Smooth muscle cell of the brain vasculature (primary cell): ENCODE measurements at places on chromosomes 3 and 15.

GRCh38 chr15:35061161-35061824 lies 23.8 kb downstream of the NANOGP8 start:
- DNase-seq = no peak

GRCh38 chr3:163273694-163274093 lies 1777.1 kb downstream of the OTOL1 start:
- DNase-seq = no peak

- DNase-seq = no peak
These were observed 59.3 kb upstream of the OSTN start for GRCh38 chr3:191139736-191140135.

DNA sequence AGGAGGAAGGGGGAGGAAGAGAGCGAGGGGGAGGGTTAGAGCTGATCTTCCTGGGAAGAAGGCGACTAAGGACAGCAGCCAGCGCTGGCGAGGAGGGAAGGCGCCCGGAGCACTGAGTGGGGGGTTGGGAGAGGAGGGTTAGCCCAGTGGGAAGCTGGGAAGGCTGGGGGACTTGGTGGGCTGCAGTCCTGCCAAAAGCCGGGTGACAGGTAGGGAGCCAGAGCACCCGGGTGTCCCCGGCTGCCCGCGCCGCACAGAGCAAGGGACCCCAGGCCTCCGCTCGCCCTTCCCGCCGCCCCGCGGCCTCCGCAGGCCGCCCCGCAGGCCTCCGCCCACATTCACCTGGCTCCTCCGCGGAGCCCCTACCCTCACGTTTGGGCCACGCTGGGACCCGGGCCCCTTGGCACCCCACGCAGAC lies 448 bp downstream of the SLC12A8 start:
- no peak for DNase-seq

GRCh38 chr3:172476347-172476746 lies 28.1 kb upstream of the GHSR start:
- no peak for DNase-seq

- no peak for DNase-seq
These were observed 198.4 kb downstream of the ATP10A start for GRCh38 chr15:25664761-25665160.

- DNase-seq = no peak
These were observed 25.3 kb downstream of the MEF2A start for GRCh38 chr15:99590913-99591646.

DNA sequence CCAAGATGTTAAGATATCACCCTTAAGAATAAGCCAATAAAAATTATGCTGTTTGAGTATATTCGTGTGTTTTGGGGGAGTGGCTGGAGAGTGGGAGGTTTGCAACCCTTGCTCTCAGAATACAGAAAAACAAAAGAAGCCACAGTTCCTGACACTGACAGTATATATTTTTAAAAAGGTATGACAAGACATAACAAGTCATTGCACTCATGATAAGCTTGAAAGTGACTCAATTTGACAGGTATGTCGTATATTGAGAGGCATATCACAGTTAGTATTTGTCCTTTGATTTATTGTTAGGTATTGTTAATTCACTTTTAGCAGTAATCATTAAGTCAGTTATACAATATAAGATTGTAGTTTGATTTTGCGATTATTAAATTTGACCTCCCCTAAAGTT lies 73.1 kb upstream of the TSC22D2 start:
- no peak for DNase-seq

DNA sequence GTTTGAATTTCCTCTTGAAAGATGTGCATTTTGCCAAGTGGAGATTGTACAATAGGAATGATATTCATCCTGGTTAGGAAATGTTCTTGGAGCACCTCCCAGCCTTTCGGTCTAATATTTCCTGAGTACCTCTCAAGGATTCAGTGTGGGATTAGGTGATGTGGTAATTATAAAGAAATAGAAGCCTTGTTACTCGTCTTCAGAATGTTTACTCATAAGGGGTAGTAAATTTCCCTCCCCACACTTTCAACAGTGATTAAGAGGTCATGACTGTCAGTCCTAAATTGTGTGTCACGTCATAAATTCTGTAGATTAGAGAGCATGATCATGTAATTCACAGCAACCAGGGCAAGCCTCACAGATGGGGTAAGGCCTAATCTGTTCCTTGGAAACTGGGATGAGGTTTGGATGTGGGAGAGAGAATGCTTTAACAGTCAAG lies 633.1 kb upstream of the TBL1XR1 start:
- no peak for DNase-seq

GRCh38 chr3:114664006-114664405 lies 370.2 kb downstream of the TIGIT start:
- no peak for DNase-seq

- DNase-seq = no peak
These were observed 86.2 kb upstream of the LRTM1 start for GRCh38 chr3:55014081-55014480.
